ENCODE measurements at places on chromosomes 3 and 15. TPM values are rescaled to one million over a fixed set of nuclear protein-coding genes. Genes with fewer than 3 reads are reported as not detected.

Gene CPEB1
- polyA plus RNA-seq = 1.5 TPM

Gene GOLGA8S
- polyA plus RNA-seq = 0.24 TPM

Gene CCNL1
- polyA plus RNA-seq = 255 TPM

Gene MEX3B
- polyA plus RNA-seq = 5.9 TPM

Gene FMN1
- polyA plus RNA-seq = 0.88 TPM

Data from large intestine (tissue), 12 donors.